Lower lobe of right lung (tissue), 2 donors: ENCODE measurements at places on chromosomes 2 and 18.

GRCh38 chr18:48732767-48733424, 194.1 kb downstream of the CTIF start:
- no peak for DNase-seq

GRCh38 chr2:149099298-149099697, 60.8 kb downstream of the LYPD6B start:
- no peak for DNase-seq

GRCh38 chr2:66346231-66346664, 88.7 kb upstream of the MEIS1 start:
- DNase-seq: no peak

DNA sequence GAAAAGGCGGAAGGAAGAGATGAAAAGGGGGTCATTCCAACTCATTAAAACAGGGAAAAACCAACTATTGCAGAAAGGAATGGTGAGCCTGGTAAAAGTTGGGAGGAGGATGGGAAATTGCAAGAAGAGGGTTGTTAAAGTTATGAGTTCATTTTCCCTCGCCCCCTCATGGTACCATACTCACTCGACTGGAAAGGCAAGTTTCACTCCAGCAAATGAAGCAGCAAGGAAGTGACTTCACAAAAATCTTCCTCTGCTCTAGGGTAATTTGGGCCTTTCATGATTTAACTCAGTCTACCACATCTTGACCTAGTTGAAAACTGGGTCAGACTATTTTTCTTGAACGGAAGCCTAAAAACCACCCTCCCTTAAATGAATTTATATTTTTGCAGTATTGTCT, 22.8 kb upstream of the DAW1 start:
- DNase-seq: no peak

- no peak for DNase-seq
Observed at GRCh38 chr2:40090044-40090443, 311.0 kb upstream of the THUMPD2 start.

- no peak for DNase-seq
Observed at GRCh38 chr2:183998797-183999190, 599.5 kb upstream of the ZNF804A start.

DNA sequence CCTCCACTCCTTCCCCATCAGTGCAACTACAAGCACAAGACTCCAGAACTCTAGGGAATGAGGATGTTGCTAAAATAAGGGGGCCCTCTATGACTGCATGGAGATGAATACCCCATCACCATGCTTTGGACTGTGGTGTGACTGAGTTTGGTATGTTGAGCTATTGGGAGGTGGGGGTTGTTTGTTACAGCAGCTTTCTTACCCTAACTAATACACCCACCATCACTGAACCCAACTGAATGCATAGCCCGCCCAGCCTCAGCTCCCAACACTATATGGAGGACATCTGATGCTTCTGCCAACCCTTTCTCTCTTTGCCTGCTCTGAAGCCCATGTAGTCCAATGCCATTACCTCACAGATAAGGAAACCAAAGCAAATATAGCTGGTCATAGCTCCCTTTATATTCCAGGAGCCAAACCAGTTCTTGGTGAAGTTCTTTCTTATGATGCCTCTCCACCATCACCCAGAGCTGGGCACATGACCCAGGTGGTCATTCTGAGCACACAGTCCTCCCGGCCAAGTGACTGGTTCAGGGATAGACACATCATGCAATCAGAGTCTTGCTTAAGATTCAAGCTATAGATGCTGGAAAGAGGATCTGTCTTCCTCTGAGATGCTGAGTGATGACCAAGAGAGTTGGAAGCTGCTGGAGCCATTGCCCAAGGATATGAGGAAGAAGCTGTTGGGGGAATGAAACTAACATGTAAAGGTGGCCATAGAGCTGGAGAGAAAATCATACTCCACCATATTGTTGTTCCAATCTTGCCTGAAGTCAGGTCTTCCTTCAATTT, 155.6 kb upstream of the HAAO start:
- no peak for DNase-seq

GRCh38 chr2:38658613-38659012, 7.3 kb upstream of the GALM start:
- DNase-seq: no peak

DNA sequence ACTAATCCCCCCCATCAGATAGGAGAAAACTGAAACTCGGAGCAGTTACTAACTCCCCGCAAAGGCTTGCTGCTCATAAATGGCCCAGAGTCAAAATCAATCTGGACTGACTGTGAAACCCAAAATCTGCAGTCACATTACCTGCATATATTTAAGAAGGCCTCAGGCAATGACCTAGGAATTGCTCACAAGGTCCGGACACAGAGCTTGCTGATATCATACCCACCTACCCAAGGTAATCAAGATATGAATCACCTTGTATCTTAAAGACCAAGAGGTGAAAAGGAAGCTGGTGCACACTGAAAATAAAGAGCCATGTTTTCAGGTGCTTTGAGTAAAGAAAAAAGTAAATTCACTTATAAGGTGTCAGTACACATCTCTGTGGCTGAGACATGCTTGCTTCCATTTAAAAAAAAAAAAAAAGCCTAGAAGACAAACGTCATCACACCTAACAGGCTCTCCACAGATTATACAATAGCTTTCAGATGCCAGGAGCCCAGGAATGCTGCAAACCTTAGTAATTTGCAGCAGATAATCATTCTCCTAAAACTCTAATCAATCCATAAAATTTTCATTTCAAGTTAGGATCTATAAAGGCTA, 195.4 kb downstream of the ZEB2 start:
- DNase-seq: no peak

- DNase-seq: no peak
Observed at GRCh38 chr18:77099485-77100370, 32.9 kb downstream of the MBP start.

DNA sequence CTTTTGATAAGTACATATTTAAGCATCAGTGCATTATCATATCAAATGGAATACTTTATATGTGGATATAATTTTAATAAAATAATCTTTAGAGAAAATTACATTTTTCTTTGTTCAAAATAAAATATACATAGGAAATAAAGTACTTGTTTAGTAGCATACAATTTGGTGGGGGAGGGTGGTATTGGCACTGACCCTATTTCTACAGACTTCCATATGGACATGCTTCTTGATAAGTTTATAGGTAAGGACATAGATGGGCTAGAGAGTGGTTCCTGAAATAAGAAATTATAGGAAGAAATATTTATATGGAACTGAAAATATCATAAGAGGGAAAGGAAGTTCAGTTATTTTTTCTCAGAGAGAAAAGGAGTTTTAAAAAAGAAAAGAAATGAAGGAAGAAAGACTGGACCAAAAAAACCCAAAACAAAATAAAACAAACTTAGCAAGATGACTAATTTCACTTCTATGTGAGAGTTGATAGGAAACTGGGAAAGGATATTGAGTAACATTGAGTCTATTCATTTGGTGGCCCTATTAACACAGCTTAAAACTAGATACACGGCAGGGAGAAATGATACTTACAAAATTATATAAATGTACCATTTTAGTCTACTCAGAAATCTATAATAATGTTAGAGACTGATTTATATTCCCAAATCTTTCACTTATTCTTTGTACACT, 505.9 kb downstream of the ERBB4 start:
- DNase-seq: no peak

DNA sequence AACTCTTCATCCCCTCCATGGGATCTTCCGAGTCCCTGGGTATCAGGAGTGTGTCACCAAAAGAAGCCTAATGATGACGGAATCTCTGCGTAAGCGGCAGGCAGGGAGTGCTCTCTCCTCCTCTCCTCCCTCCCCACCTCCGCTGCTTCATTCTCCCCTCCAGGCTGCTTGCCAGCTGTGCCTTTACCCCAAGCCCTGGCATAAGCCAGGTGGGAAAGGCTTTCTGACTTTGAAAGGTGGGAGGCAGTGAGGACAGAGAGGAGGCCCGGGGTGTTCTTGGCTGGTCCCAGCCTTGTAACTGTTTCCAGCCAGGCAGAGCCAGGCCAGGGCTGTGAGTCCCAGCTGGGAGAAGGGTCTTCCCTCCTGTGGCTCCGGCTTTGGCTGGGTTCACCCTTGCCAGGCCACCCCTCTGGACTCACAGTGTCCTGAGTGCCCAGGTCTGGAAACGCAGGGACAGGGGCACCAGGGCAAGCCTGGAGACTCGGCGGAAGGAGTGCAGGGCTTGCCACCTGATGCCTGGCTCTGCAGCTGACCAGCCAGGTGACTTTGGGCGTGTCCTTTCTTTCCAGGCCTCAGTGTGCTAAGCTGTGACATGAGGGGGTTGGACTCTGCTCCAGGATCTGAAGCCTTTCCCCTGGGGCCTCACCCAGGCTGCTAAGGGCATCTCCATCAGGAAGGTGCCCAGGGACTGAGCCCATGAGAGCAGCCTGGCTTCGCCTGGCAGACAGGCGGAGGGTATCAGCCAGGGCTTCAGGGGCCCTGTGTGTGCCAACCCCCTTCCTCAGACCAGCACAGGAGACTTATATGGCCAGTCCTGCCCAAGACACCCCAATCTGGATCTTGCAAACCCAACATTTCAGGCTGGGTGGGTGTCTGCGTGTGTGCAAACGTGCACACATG, 32.7 kb upstream of the HPCAL1 start:
- DNase-seq: peak; percentile 71

- no peak for DNase-seq
Observed at GRCh38 chr2:8289111-8289510, 392.7 kb upstream of the ID2 start.

- DNase-seq: no peak
Observed at GRCh38 chr2:149562324-149562723, 25.3 kb downstream of the MMADHC start.

- DNase-seq: no peak
Observed at GRCh38 chr2:216508229-216508628, 9.6 kb downstream of the RPL37A start.

DNA sequence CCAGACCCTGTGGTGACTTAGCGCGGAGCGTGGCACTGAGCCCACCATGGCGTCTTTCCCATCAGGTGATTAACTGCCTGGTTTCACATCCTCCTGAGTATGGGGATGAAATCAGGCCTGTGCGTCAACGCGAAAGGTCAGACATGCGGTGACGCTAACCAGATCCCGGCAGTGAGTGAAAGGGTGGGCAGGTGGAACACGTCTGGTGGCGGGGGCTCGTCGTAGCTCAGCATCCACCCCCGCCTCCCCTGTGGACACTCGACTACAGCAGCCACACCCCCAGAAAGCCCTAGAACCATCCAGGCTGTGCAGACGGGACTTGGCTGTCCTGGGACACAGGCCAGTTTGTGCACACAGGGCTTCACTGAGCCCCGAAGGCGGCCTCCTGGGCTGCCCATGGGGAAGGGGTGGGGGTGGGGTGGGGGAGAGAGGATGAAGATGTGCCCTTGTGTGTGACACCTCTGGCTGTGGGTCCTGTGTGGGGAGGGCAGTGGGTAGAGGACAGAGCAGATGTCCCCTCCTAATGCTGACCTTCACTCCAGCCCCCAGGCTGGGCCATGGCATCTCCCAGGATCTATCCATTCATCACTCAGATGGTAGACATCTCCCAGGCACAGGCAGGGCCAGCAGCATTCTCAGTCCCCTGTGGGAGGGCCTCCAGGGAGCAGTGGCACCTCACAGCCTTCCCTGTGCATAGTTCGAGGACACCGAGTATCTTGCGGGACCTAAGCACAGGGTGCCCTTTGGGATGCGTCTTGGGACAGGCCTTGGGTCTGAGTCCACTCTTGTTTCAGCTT, 27.5 kb downstream of the RAMP1 start:
- DNase-seq: peak; percentile 37

GRCh38 chr2:166485558-166486178, 8.4 kb downstream of the SCN7A start:
- DNase-seq: no peak

DNA sequence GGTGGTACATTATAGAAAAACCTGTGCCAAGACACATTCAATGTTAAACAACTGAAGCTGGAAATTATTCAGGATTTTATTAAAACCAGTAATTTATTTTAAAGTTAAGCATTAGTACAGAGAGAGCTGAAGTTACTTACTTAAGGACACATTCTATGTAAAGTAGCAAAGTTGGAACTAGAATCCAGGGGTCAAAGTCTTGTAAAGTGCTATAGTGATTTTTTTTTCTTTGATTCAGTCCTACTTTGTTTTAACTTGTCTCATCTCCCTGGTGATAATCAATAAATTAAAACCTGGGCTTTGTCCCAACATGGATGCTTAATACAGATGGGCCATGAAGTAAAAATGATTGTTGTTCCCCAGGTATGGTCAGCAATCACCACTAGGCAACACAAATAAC, 1271.8 kb upstream of the CHAC2 start:
- DNase-seq: no peak

- DNase-seq: no peak
Observed at GRCh38 chr18:34841891-34842290, 131.8 kb downstream of the DTNA start.

DNA sequence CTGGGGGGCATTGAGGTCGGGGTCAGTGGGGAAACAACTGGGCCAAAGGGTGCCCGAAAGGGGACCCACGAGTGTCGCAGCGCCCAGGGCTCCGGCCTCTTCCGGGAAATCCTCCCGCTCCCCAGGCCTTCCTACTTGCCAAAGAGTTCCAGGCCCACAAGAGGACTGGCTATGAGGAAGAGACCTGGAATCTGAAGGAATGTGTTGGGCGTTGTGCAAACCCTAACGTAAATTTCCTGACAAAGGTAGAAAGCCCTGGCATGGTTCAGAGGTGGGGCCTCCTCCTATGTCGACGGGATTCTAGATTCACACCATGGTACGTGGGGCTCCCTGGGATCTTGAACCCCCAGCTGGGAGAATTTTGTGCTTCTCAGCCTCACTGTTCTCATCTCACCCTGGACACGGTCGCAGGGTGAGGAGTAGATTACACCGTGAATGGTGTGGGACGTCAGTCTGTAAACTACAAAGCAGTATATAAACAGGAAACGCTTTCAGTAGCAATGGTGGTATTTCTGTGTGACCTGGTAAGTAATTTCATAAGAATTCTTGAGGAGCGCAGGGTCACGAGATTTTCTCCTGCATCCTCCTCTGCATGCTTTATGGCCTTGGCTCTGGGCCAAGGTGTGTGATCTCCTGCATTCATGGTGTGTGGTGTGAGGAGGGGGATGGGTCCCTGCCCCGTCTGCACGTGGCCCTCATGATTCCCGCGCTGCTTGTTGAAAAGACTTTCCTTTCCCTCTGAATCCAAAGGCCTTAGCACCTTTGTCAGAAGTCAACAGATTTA, 868 bp downstream of the HSBP1L1 start:
- DNase-seq: peak; percentile 73

DNA sequence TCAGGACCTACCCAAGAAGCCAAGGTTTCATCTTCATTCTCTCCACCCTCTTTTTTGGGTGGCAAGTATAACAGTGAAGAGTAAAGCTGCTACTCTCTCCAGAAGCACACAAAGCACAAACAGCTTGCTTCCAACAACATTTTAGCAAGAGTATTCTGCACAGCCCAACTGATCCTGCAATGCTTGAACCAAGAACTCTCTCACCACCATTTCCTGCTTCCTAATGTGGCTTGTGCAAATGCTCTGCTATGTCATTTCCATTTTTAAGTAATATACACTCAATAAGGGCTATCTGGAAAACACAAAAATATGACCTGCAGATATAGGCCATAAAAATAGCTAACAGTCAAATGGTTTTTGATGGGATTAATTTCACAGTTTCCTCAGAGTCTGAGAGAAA, 24.1 kb upstream of the IHH start:
- no peak for DNase-seq

DNA sequence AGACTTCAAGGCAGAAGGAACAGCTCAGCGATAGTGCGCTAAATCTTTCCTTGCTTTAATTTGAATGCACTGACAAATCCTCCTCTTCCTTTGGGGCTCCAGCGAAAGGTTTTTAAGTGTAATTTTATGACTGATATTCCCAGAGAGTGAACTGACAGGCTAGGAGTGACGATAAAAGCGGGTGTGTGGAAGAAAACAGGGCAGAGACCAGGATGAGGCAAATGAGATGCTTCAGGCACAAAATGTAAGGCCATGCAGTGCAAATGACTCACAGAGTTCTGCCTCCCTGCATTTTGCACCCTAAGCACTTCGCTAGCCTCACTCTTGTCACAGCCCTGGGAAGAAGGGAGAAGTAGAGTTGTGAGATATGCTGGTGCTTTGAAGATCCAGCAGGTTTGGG, 14.7 kb downstream of the KLHL23 start:
- DNase-seq: no peak
